IPS-NIHi11 (cell line): ENCODE measurements at places on chromosomes 1 and 21.

GRCh38 chr1:178243119-178243518 is 149.2 kb downstream of the RASAL2 start:
- DNase-seq: peak; percentile 31

GRCh38 chr21:36563341-36563926 is 83.5 kb upstream of the CLDN14 start:
- no peak for DNase-seq

GRCh38 chr1:222790520-222790919 is 24.3 kb upstream of the DISP1 start:
- no peak for DNase-seq

DNA sequence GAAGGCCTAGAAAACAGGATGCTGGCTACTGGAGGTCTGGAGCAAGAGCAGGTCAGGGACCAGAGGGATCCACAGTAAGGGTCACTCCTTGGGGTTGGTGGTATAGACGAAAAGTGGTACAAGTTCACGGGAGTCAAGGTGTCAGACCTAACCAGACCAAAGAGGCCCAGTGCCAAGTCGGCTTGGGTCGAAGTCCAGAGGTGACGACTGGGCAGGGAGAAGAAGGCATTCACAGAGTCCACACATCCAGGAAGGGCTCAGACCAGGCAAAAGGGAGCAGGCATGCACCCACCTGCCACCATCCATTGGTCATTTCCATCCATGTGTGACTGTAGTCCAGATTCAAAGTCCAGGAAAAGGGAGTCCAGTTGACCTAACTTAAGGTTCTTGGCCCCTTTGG is 27.1 kb upstream of the SYT6 start:
- no peak for DNase-seq

DNA sequence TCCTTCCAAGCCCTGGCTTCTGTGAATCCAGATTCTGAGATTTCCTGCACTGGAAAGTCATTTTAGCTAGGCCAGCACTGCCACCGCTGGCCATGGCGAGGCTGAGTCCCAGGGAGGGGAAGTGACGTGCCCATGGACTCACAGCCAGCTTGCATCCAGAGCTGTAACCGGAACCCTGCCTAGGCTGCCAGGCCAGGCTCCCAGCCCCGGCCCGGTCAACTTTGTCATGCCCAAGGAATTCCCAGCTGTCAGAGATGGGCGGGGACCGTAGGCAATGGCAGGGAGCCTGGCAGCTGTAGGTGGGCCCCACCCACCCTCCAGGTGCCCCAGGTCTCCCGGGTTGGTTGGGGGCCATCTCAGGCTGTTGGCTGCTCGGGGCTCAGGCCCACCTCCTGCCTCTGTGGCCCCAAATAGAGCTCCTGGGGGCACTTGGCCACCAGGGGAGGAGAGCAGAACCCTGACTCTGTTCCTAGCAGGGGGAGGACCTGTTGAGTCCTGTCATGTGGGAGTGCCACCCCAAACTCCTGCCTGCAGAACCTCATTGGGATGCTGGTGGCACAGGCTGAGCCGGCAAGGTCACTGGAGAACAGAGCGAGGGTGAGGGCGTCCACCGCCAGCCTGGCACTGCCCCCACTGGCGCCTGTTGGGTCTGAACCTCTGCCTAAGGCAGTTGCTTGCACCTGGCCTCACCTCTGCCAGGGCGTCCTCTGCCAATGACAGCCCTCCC is 57.8 kb downstream of the FOXO6 start:
- DNase-seq: peak; percentile 73

DNA sequence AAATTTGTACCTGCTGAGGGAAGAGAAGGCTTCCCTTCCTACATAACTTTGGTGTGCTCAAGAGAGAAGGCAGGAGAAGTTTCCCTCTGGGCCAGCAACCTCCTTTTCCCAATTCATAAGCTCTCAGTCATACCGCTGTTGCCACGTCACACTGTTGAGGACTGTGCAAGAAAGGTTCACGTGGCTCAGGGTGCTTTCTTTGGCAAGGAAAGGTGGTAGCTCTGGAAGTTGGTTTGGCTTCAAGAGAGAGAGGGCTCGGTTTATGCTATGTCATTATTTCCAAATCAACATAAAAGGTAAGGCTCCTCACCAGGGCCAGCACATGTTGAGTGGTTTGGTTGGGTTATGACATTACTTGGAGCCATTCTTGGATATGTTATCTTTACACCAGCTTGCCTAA is 77.3 kb downstream of the TNFSF18 start:
- no peak for DNase-seq

DNA sequence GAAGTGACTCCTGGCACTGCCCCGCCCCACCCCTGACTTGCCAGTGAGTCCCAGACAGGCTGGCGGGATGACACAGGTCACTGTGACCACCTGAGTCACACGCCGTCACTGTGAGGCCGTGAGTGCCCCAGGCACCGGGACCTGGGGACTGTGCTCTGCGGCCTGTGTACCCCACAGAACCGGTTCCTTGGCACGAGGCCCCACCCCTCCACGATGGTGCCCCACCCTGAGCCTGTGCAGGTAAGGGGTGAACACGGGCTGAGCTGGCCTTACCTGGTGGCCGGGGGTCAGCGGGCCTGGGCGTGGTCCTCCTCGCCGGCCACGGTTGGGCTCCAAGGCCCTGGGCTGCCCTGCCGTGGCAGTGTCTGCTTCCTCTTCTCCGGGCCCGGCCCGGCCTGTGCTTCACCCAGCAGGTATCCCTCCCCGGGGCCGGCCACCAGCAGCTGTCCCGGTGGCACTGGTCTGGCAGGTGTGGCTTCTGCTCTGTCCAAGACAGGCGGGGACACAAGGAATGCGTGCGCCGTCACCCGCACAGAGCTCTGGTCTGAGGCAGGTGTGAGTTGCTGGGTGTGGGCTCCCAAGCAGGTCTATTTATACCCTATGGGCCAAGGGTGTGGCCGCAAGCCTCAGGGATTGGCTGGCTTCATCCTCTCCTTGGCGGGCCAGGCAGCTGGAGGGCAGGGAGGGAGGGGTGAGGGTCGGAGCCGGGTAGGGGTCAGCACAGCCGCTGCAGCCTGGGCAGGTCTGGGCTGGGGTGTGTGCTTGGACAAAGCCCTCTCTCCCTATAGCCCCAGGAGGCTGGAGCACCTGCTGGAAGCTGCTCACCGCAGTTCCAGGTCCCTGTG is at the start of gene RNF223:
RNF223 (minus strand) TSS at position 564 of the 845 bp plus-strand sequence. CDS start 1,740 bp downstream, outside the sequence.
- DNase-seq: no peak

- DNase-seq: no peak
Measured at GRCh38 chr1:226686440-226687425, 52.3 kb downstream of the ITPKB start.

DNA sequence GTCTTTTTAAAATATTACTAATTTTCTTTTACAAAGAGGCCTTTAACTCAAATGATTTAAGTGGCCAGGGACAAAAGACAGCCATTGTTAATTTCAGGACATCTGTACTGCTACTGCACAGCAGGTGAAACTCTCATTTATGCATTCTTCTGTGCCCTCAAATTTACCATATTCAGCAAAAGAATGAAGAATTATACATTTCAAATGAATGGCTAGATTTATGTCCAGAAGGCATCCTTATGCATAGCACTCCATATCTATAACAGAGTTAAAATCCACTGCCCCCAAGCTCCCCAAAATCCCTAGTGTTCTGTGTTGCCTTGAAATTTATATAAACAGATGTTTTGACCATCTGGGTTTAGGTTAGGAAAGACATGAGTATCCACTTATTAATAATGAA is 202.6 kb downstream of the DNM3 start:
- no peak for DNase-seq

- no peak for DNase-seq
Measured at GRCh38 chr1:227469708-227470107, 93.6 kb upstream of the ZNF678 start.

- DNase-seq: no peak
Measured at GRCh38 chr1:226495716-226496115, 52.8 kb upstream of the STUM start.

DNA sequence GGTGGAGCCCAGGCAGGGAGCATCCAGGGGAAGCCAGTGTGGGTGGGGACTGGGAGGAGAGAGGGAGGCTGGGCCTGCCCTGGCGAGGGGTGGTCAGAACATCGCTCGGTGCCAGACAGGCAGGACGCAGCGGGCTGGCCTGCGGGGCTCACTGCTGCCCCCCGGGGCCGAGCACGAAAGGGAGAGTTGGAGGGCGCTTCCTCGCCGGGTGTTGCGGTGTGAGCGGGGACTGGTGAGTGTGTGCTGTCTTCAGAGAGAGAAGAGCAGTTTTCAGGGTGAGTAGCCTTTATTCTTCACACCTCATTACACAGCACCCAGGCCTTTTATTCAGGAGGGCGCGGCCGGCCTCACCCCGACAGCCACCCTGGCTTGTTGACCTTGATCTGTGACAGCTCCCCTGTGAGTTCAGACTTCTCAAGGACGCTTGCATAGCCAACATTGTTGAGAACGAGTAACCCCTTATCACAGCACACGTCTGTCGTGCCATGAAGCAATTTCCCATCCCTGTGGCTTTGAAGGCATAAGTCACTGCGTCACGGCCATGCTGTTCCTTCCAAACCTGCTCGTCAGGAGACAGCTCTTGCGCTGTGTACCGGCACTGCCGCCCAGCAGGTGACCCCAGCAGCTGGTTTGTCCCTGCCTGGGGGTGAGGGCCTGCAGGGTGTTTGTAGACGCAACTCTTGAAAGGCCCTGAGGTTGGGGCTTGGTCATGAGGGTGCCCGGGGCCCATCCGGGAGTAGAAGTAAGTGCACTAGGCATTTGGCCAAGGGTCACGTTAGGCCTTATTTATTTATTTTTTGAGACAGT is 54.6 kb downstream of the PRKCZ start:
- peak; percentile 87 for DNase-seq

DNA sequence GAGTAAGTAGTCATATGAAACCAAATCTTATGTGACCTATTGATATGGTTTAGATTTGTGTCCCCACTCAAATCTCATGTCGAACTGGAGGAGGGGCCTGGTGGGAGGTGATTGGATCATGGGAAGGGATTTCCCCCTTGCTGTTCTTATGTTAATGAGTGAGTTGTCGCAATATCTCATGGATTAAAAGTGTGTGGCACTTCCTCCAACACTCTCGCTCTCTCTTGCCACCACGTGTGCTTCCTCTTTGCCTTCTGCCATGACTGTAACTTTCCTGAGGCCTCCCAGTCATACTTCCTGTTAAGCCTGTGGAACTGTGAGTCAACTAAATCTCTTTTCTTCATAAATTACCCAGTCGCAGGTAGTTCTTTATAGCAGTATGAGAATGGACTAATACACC is 241.2 kb downstream of the RGS7 start:
- no peak for DNase-seq

DNA sequence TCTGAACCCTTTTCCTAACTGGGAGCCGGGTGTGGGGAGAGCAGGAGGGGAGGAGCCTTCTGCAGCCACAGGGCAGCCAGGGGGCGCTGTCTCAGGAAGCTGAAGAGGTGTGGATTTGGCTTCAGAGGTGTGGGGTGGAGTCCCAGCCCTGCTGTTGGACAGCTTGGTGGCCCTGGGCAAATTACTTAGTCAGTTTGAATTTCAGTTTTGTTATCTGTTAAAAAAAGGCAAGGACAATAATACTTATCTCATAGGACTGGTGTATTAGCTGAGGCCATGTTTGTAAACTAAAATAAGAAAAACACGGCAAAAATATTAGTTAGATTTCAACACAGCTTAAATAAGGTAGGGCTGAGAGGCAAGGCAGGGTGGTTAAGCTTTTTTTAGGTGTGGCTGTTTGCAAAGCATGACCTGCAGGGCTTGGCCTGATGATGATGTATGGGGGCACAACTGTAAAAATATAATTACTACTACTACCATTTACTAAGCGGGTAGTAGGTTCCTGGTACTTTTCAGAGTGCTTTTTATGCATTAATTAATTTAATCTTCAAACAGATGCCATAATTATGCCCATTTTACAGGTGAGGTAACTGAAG is 111.8 kb downstream of the PLXNA2 start:
- peak; percentile 91 for DNase-seq

GRCh38 chr1:99675994-99676393 is 30.1 kb downstream of the PALMD start:
- no peak for DNase-seq

- no peak for DNase-seq
Measured at GRCh38 chr1:216566641-216567205, 143.5 kb upstream of the USH2A start.

DNA sequence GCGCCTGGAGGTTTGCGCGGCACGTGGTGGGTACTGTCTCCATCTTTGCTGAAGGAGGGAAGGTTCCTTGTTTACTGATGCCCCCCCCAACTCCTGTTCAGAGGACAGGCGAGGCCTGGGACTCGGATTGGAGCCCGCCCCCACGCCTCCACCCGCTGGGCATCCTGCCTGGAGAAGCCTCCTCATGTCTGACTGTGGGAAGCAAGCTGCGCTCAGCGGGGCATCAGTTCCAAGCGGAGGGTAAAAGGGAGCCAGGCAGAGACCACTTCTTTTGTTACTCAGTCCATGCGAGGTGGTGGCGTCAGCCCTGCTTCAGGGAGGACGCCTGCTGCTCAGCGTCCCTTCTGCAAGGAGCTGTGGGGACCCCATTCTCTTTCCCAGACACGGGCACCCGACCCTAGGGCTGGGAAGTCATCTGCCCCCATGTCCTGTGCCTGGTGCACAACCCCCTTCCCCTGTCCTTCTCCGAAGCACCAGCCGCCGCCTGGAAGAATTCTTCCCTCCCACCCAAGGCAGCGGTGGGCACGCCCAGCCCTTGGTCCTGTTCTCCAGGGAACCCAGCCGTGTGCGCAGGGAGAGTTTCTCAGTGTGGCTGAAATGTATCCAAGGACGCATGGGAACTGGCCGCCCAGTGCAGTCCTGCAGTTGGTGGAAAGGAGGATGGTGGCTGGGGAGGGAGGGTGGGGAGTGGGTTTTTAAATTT is 414.0 kb downstream of the CAMTA1 start:
- DNase-seq: no peak

- DNase-seq: no peak
Measured at GRCh38 chr1:221998781-221999180, 256.9 kb upstream of the DUSP10 start.

GRCh38 chr1:205348554-205349487 is 7.9 kb downstream of the KLHDC8A start:
- DNase-seq: no peak

GRCh38 chr1:232249861-232250777 is 379.8 kb downstream of the SIPA1L2 start:
- no peak for DNase-seq

- DNase-seq: no peak
Measured at GRCh38 chr1:24673341-24673740, 30.2 kb downstream of the SRRM1 start.

DNA sequence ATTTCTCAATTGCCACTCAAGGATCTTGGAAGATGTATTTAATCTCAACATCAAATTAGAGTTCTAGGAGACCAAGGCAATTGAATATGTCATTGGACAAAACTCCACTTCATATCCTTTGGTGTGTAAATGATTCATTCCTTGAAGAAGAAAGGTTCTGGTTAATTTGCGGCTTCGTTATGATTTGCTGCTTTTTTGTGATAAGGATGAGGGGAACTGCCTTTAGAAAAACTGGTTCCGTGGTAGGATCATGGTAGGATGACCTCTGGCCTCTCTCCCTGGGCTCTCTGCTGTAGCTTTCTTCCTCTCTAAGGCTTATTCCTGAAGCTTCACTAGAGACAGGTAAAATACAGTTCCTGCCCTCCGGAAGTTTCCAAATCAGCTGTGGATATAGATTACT is 51.5 kb upstream of the ERRFI1 start:
- DNase-seq: no peak

GRCh38 chr1:218499011-218499691 is 154.0 kb downstream of the TGFB2 start:
- DNase-seq: no peak

GRCh38 chr1:229436201-229436600 is 2.3 kb upstream of the ACTA1 start:
- no peak for DNase-seq

GRCh38 chr1:15018767-15019166 is 134.8 kb upstream of the TMEM51 start:
- DNase-seq: no peak

GRCh38 chr1:154157520-154158306 is 2.8 kb upstream of the NUP210L start:
- DNase-seq: no peak

- no peak for DNase-seq
Measured at GRCh38 chr1:111938123-111938522, 51.3 kb downstream of the KCND3 start.
